Epithelial cell of proximal tubule (primary cell): ENCODE measurements at places on chromosomes 11 and 22.

GRCh38 chr11:48036466-48036865 is 56.1 kb downstream of the PTPRJ start:
- no peak for DNase-seq

DNA sequence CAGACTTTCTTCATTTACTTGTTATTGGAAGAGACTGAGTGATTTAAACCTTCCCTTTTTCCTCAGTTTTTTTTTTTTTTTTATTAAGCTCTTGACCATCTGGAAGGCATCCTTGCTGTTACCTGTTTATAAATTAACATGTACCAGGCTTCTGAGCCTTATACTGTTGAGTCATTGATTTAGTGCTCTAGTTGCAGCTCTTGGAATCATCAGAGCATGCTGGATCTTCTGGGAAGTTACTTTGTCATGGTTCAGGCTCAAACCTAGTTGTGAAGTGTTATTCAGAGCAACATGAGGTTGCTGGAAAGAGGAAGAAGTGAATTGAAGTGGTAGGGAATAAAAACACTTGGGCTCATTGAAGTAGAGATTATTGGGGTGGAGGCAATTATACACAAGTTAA is 6.3 kb downstream of the ZDHHC5 start:
- DNase-seq = peak; percentile 83

GRCh38 chr11:59216641-59217564 is 4.2 kb upstream of the MPEG1 start:
- DNase-seq = no peak

GRCh38 chr11:57307666-57308270 is 17.0 kb downstream of the TNKS1BP1 start:
- no peak for DNase-seq

- no peak for DNase-seq
Measured at GRCh38 chr11:80613655-80614054, 1172.8 kb upstream of the TENM4 start.

- no peak for DNase-seq
Measured at GRCh38 chr11:63212742-63213141, 30.7 kb downstream of the SLC22A25 start.

DNA sequence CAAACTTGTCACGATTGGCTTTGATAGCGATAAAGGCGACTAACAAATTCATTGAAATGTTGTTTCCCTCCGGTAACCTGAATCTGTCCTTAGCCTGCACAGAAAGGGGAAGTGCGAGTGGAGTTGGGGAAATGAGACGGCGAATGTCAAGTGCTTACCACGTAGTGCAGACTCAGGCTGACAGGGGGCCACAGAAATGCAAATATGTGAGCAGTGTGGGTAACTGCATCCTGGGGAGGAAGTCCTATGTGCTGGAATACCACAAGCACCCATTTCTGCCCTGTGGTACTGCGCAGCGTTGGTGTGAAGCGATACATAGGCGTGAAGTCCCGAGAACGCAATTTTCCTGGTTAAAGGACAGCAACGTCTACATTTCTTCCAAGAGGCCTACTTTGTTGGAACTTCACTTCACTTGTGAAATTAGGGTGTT is 869 bp upstream of the EIF4ENIF1 start:
- no peak for DNase-seq

- no peak for DNase-seq
Measured at GRCh38 chr11:125064070-125064469, 965 bp downstream of the SLC37A2 start.

DNA sequence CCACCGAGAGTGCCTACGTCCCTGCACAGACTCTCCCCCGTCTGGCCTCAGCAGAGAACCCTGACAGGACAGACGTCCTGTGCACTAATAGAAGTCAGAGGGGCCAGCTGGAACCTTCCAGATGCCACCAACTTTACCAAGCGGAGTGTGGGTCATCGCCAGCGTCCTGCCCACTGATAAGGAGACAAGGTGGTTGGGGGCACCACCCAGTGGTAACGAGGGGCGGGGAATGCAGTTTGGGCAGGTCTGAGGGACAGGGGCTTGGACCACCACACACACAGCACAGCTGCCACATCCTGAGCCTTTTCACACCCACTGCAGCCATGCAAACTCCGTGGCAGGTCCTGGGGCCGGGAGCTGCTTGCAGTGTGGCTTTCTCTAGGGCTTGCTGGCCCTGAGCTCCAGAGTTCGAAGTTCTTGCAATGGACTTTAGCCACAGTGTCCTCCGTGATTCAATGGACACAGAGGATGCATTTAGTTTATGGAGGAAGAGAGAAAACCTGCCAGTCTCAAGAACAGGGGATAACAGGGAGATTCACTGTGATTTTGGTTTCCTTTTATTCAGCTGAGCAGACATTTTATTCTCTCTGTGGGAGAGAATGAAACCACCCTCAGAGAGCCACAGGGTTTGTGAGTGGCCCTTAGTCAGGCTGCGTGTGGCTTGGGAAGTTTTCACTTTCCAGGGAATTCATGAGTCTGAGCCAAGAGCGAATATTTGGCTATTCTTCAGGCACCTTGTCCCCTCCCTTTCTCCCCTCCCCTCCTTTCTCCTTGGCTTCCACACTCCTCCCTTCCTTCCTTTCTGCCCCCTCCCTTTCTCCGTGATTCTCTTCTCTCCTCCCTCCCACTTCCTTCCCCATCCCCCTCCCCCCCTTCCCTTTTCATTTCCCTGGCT is 13.1 kb downstream of the MRGPRG start:
- DNase-seq = no peak

DNA sequence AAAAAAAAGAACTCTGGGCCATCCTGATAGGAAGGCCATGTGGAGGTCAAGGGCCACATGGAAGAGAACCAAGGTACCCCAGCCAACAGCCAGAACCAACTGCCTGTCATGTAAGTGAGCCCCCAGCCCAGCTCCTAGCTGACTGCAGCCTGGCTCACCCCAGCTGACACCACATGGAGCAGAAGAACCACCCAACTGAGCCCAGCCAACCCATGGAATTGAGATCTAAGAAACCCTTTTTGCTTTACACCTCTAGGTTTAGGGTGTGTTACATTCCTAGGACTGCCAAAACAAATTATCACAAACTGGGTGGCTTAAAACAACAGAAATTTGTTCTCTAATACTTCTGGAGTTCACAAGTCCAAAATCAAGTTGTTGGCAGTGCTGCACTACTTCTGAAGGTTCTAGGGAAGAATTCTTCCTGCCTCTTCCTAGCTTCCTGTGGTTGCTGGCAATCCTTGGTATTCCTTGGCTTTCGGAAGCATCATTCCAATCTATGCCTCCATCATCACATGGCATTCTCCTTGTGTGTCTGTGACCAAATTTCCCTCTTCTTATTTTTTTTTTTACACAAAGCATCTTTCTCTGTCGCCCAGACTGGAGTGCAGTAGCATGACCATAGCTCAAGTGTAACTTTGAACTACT is 4.4 kb downstream of the C11orf86 start:
- no peak for DNase-seq

DNA sequence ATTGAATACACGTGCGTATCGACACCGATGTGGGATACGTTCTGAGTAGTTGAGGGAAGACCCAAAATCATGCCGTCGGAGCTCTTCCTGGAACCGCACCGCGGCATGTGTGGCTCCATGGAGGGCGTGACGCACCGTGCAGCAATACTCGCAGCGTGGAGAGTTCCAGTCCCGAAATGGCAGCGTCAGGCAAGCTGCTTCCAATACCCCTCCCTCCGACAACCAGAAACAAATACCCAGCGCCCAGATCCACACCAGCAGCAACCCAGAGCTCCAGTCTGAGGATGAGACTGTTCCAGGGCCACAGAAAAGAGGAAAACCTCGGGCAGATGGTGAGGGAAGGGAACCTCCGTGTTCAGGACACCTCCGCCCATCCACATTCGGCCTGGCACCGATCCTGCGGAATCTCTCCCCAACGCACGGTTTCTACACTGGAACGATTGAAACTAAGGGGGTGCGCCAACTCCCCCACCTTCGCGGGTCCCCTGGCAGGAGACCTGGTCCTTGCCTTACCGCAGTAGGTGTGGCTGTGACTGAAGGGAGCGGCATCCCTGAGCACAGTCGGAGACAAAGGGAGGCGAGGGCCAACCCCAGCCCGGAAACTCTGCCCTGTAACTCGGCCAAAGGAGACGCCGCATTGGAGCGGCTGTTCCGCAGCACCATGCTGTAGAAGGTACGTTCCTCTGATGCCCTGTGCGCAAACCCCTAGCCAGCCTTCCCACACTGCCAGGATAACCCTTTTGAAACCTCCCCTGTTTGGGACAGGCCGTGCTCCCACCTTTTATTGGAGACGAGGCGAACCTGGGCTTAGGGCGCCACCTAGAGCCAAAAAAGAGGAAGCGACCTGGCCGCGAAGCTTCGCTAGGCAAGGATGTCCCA is 28.2 kb downstream of the DBX1 start:
- DNase-seq = no peak

DNA sequence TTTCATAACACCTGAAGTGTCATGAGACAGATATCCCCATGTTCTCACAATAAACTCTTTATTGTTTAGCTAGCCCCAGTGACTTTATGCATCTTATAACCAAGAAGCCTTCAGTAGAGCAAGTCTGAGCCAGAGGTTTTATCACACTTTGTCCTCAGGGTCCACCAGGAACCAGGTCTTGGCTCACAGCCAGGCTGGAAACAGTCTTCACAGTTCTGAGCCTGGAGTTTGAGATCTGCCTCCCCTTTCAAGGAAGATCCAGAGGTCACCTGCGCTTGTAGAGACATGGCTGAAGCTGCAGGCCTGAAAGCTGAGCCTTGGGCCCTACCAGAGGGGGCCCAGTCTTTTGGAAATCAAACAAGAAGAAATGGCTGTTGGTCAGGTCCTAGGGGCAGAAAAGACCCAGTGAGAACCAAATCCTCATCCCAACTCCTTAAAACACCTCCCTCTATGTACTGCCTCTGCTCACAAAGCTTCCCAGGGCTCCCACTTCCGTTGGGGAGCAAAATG is 3.5 kb downstream of the RRP8 start:
- DNase-seq = no peak

- no peak for DNase-seq
Measured at GRCh38 chr11:110772863-110773262, 60.6 kb upstream of the ARHGAP20 start.

DNA sequence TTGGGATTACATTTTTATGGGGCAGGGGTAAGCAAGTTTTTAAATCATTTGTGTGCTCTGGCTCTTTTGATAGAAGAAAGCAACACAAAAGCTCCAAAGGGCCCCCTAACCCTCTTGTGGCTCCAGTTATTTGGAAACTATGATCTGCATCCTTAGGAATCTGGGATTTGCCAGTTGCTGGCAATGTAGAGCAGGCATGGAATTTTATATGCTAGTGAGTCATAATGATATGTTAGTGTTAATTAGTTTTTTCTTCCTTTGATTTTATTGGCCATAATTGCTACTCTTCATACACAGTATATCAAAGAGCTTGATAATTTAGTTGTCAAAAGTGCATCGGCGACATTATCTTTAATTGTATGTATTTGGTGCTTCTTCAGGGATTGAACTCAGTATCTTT is 10.1 kb downstream of the RAG1 start:
- no peak for DNase-seq

- no peak for DNase-seq
Measured at GRCh38 chr11:121671283-121672168, 218.8 kb upstream of the SORL1-AS1 start.

DNA sequence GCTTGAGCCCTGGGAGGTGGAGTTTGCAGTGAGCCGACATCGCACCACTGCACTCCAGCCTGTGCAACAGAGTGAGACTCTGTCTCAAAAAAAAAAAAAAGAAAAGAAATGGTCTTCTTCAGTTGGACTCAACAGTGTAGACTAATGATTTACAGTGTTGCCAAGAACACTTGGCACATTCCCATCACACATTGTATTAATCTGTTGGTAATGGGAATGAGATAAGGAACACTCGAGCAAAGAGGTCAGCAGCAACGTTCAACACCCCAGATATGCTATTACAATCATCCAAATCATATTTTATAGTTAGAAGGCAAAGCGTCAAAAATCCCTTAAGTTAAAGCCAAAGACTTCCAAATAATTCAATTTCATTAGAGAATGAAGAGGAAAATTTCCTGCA is 14.5 kb downstream of the CDON start:
- no peak for DNase-seq

DNA sequence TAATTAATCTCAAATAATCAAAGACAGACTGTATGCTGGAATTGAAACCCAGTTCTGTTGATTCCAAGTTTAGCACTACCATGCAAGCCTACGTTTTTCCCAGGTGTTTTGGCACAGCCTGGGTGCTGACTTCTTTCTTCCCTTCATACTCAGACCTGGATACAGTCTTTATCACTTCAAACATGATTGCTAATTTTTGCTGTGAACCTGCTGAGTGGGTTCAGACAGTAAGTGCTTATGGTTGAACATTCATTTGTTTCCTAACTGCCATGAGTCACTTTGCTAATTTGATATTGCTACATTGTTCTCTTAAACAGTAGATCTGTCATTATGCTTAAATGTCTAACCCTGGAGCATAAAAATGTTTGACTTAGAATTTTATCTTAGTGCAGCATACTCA is 12.2 kb downstream of the PAAF1 start:
- DNase-seq = peak; percentile 52

DNA sequence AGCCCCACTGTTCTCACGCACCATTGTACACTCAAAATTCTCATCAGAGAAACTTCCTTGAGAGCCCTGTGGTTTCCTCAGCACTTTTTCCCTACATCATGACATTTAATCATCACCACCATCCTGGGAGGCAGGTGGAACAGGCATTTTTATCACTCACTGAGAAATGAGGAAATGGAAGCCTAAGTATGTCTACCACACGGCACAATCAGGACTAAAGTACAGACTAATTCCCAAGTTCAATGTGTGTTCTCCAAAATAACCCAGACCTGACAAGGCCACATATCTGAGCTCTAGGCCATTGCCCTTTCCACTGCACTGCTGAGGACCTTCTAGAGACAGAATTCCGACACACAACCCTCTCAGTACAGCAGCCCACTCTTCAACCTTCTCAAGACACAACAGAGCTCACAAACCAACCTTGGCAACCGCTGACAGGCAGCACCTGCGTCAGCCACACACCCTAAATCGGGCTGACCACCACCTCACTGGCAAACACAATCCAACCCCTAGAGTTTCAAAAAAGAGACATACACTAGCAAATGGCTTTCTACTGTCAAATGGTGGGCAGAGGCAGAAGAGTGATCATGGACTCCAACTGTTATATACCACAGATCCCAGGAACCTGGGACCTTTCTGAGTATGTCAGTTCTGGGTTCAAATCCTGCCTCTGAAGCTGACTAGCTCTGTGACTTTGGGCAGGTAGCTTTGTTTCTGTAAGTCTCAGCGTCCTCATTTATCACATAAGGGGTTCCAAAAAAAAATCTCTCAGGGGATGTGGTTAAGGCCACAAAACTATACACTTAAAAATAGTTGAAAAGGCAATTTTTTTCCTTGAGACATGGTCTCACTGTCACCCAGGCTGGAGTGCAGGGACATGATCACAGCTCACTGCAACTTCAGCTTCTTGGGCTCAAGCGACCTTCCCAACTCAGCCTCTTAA is 16.3 kb downstream of the SMCO4 start:
- no peak for DNase-seq

GRCh38 chr22:25630447-25630846 is 66.0 kb downstream of the GRK3 start:
- no peak for DNase-seq
